ENCODE measurements at places on chromosomes 2 and 18. TPM values are rescaled to one million over a fixed set of nuclear protein-coding genes. Genes with fewer than 3 reads are reported as not detected.
A peak's percentile ranks its signal among the peaks of the same experiment; 100 is the strongest.

YPEL5 gene
- 27.3 TPM for total RNA-seq

EML6 gene
- total RNA-seq: 0.44 TPM

REG3G gene
- not detected for total RNA-seq

RESP18 gene
- not detected for total RNA-seq

UGT1A4 gene
- not detected for total RNA-seq

RTP5 gene
- total RNA-seq: not detected

IL36A gene
- total RNA-seq: not detected

GRCh38 chr18:24876266-24876665 lies 415.8 kb downstream of the HRH4 start:
- H3K4me3 ChIP-seq: no peak overlapping the region
- H3K4me1 ChIP-seq: no peaks in the 10 kb centered on the region
- H3K27me3 ChIP-seq: no peaks in the 10 kb centered on the region
- no peak overlapping the region for H3K27ac ChIP-seq

DNA sequence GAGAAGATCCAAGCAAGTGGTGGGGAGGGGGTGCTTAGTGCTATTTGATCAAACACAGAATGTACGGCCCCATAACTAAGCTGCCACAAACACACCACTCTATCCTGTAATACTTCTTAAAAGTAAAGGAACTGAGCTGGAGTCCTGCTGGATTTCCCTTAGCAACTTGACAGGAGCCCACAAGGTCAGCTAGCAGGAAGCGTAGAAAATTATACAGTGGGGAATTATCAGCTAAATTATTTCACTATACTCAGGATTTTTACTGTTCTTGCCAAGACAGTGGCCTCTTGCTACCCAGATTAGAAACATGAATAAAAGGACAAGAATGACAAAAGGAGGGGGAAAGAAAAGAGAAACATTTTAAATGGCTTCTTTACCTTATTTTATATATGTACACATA lies 217.1 kb downstream of the ZNF521 start:
- no peak overlapping the region for H3K4me3 ChIP-seq
- H3K27ac ChIP-seq: no peak overlapping the region
- H3K36me3 ChIP-seq: no peaks in the 10 kb centered on the region
- H3K4me1 ChIP-seq: no peaks in the 10 kb centered on the region
- no peaks in the 10 kb centered on the region for H3K27me3 ChIP-seq

- H3K36me3 ChIP-seq: no peaks in the 10 kb centered on the region
- H3K4me3 ChIP-seq: no peak overlapping the region
- H3K4me1 ChIP-seq: no peaks in the 10 kb centered on the region
- no peak for DNase-seq
Observed at GRCh38 chr2:130795431-130795830, 40.1 kb downstream of the AMER3 start.

DNA sequence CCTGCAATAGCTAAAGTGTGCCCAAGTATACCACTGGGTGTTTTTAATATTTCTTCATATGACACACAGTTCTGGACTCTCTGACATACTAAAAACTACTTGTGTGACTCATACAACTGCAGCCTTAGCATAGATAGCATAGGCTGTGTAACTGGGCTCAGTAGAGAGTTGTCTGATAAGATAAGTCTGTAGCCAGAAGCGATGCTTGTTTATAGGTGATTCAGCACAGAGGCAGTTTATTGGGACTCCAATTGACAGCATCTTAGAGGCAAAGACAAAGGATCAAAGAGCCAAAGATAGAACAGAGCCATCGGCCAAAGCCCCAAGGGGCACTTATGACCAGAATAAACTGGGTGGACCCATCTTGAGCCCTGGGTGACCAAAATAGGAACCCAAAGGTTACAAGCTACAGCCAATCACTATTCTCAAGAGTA lies 42.3 kb downstream of the AAK1 start:
- no peaks in the 10 kb centered on the region for H3K27me3 ChIP-seq
- H3K36me3 ChIP-seq: peaks cover 36% of the 10 kb centered on the region
- H3K4me3 ChIP-seq: no peak overlapping the region
- no peak for DNase-seq
- H3K27ac ChIP-seq: peak overlapping the region; percentile 42
- peaks cover 76% of the 10 kb centered on the region for H3K4me1 ChIP-seq

- peak overlapping the region; percentile 83 for H3K4me3 ChIP-seq
- DNase-seq: peak; percentile 47
- peaks cover 12% of the 10 kb centered on the region for H3K36me3 ChIP-seq
- H3K4me1 ChIP-seq: peaks cover 58% of the 10 kb centered on the region
- no peaks in the 10 kb centered on the region for H3K27me3 ChIP-seq
- peak overlapping the region; percentile 73 for H3K27ac ChIP-seq
Observed at GRCh38 chr2:161238560-161239325, 69.5 kb upstream of the PSMD14 start.

DNA sequence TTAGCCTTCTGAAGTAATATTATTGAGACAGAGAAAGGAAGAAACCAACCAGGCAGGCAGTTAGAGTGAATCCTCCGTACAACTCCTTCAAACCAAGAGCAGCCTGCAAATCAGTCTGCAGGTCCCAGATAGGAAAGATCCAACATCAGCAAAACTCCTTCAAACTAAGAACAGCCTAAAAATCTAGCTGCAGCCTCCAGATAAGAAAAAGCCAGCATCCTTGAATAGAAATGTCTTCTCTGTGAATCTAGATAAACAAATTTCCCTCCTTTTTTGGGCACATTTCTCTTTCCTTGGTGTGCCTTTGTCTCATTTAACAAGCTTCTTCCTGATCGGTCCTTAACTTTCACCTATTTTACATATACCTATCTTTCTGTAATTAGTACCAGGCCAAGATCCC lies 1004.6 kb upstream of the TMEFF2 start:
- no peak overlapping the region for H3K4me3 ChIP-seq
- DNase-seq: no peak
- no peaks in the 10 kb centered on the region for H3K27me3 ChIP-seq
- H3K36me3 ChIP-seq: no peaks in the 10 kb centered on the region
- no peak overlapping the region for H3K27ac ChIP-seq

DNA sequence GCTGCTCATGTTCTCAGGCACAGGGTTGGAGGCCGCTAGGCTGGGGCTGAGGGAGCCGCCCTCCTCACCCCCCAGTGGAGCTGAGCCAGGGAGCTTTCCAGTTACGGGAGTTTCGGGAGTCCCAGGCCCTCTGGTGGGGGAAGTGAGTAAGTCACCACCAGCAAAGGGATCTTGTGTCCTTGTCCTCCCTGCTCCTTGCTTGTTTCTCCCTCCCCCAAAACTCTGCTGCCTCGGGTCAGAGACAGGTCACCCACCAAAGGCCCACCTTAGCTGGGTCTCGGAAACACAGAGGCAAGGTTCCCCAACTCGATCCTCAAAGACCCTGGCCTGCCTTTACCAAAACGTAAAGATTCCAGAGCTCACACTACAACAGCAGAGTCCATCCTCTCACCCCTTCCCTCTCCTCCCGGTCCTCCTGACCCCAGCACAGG lies 60.5 kb upstream of the POMC start:
- H3K4me3 ChIP-seq: no peak overlapping the region
- peaks cover 16% of the 10 kb centered on the region for H3K36me3 ChIP-seq
- peaks cover 12% of the 10 kb centered on the region for H3K4me1 ChIP-seq
- no peak overlapping the region for H3K27ac ChIP-seq

DNA sequence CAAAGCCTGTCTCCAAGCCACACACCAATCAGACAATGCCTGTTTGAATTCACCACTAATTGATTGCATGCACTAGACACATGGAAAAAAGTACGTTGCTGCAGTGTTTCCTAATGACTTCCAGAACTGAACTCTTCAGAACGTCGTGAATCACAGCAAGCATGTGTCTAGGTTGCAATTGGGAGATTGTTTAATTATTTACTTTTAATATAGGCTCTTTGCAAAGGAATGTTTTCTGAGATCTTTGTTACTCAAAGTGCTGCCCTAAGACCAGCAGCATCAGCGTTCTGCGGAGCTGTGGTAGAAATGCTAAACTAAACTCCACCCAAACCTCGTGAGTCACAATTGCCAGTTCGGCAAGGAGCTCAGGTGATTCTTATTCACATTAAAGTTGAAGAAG lies 52.7 kb upstream of the CCDC68 start:
- H3K36me3 ChIP-seq: no peaks in the 10 kb centered on the region
- H3K4me3 ChIP-seq: no peak overlapping the region
- H3K4me1 ChIP-seq: no peaks in the 10 kb centered on the region
- H3K27me3 ChIP-seq: no peaks in the 10 kb centered on the region
- no peak for DNase-seq

DNA sequence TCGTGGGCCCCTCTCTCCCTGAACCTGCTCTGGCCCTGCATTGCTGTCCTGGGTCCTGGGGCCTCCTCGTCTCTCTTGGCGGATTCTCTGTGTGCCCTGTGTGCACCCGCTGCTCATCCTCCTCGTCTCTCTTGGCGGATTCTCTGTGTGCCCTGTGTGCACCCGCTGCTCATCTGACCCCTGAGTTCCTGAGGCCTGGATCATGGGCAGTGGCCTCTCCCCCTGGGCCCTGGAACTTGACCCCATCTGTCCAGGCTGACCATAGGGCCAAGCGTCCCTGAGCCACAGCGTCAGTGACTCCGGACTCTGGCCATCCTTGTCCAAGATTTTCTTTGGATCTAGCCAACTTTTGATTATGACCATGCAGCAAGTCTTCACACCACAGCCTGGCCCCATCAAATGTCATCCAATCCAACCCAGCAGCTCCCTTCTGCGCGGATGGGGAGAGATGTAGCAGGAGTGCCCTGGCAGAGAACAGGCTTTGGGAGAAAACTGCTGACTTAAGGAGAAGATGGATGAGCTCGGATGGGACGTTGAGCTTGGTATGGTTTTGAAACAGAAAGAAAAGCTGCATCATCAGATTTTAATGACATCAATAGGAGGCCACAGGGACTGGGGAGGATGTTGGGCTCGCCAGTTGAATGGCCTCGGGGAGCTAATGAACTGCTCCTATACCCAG lies 455.1 kb upstream of the HS6ST1 start:
- DNase-seq: no peak
- H3K36me3 ChIP-seq: no peaks in the 10 kb centered on the region
- no peak overlapping the region for H3K27ac ChIP-seq

DNA sequence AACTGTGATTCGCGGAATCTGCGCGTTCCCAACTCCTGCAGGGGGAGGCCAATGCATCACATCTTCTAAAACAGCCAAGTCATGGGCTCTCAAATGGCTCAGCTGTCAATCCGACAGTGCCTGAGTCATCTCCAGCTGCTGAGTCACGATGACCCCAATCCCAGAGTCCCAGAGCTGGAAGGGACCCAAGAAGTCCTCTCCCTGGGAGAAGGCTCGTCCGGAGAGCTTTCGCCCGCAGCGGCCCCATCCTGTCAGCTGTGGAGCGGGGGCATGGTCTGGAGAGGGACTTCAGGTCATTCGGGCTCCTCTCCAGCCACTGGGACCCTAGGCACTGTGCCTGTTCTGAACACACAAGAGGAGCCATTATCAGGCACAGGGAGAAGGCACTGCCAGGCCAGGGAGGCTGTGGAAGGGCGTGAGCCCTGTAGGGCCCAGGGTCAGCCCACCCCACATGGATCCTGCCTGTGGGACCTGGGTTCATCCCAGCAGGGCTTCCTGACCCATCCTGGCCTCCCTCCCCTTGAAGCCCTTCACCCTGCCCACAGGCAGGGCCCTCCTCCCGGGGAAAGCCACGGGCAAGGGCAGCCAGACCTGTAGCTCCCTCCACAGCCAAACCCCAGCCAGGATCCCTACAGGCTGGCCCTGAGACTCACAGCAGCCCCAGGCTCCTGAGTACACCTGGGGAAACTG lies 47.6 kb upstream of the GPC1 start:
- H3K4me3 ChIP-seq: no peak overlapping the region
- DNase-seq: no peak
- H3K36me3 ChIP-seq: no peaks in the 10 kb centered on the region
- H3K4me1 ChIP-seq: peaks cover 6% of the 10 kb centered on the region
- H3K27me3 ChIP-seq: no peaks in the 10 kb centered on the region
- no peak overlapping the region for H3K27ac ChIP-seq

DNA sequence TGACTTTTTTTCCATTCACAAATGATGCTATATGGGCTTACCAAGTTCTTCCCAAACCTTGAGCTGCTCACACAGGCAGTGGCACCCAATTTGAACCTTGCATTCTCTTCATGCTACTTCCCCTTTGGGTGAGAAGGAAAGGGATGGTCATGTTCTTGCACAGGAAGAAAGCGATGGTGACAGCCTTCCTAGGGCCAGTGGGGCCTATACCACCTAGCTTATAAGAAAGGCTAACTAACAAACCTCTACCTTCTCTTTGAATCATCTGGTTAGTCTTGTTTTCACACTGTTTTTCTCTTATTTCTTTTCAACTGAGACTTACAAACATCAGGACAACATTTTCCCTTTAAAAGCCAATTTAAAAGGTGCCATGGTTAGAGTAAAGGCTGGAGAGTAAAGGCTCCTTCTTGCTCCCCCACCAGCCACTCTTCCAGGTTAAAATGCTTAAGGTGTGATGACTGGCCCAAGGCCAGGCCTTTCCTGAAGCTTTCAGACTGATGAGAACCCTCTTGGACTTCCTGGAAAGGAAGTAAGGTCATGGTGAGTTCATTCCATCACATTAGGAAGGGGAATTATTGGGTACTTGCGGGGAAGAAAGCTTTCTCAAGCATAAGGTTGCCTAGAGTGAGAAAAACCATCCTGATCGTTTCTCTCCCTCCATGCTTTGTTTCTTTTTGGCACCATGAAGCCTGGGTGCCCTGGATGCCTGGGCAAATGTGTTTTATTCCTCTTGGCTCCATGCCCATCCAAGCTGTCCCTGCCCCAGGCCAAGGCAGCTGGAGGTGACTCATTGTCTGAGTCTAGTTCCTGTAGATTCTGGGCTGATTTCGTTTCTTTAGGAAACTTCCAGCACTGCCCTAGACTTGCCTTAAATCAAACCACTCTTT lies 41.4 kb upstream of the ITGB6 start:
- no peak overlapping the region for H3K4me3 ChIP-seq
- no peak for DNase-seq
- H3K36me3 ChIP-seq: no peaks in the 10 kb centered on the region
- H3K27me3 ChIP-seq: peaks cover 11% of the 10 kb centered on the region

- H3K27me3 ChIP-seq: peaks cover 9% of the 10 kb centered on the region
- H3K36me3 ChIP-seq: no peaks in the 10 kb centered on the region
- H3K27ac ChIP-seq: no peak overlapping the region
- no peak overlapping the region for H3K4me3 ChIP-seq
Observed at GRCh38 chr2:26758790-26759321, 5.2 kb upstream of the SLC35F6 start.

- no peak for DNase-seq
- peaks cover 60% of the 10 kb centered on the region for H3K4me1 ChIP-seq
- H3K27ac ChIP-seq: peak overlapping the region; percentile 40
- peak overlapping the region; percentile 51 for H3K4me3 ChIP-seq
Observed at GRCh38 chr2:43170405-43171105, 55.9 kb downstream of the ZFP36L2 start.

- H3K27me3 ChIP-seq: no peaks in the 10 kb centered on the region
- H3K4me3 ChIP-seq: no peak overlapping the region
- H3K27ac ChIP-seq: no peak overlapping the region
Observed at GRCh38 chr18:37778417-37779165, 213.0 kb upstream of the CELF4 start.
